Stimulated activated CD4-positive, alpha-beta T cell treated with anti-CD3 and anti-CD28 coated beads, Interleukin-1b, Interleukin-23, amount 100 ng/mL, for 24 hours (primary cell): ENCODE measurements at places on chromosomes 6 and 20.

DNA sequence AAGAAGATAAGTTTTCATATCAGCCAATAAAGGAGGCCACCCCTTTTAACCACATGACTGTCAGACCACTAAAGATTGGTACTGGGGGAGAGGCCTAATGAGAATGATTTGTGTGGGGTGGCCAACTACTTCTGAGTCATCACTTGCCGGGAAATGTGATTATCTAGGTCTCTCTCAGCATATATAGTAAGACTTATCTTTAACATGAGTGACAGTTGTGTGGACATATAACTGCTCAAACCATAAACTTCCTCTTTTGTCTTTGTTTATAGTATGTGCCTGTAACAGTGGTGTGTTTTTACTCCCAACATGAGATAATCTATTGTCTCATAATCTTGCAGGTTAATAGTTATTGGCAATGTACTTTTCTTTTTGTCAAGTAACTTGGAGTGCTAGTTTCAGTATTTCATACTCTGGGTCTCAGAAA, 312.4 kb downstream of the CDKAL1 start:
- DNase-seq, result no peak

DNA sequence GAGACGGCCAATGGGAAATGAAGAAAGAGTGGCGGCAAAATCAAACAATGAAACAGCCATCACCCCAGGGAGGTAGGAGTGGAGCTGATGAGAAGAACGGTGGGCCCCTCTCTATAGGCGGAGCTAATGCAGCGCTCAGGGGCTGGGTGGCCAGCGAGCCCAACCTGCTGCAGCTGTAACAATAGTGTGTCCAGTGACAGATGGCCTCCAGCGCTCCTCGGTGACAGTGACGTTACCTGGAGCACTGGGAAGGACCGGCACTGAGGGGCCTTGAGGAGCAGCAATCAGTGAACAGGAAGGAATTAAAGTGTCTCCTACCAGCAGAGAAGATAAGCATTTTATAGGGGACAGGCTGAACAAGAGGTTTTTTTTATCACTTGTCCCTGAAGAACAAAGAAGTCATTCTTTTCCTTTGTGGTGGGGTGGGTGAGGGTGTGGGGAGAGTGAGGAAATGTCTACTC, 81.6 kb downstream of the FOXA2 start:
- no peak for DNase-seq

DNA sequence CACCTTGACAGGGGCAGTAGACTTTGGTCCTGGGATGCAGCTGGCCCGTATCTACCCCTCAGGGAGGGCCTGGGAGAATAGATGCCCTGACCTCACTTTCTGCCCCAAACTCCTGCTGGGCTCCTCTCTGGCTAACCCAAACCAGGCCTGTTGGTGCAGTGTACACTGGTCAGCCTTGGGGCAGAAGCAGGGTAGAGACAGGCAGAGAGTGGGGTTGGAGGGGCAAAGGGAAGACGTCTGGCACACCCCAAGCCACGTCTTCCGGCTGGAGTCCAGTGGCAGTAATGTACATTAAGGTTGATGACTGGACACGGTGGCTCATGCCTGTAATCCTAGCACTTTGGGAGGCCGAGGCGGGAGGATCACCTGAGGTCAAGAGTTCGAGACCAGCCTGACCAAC, 9.3 kb downstream of the DDR1 start:
- no peak for DNase-seq

- no peak for DNase-seq
Measured at GRCh38 chr6:64439274-64439673, 803.7 kb downstream of the PHF3 start.

DNA sequence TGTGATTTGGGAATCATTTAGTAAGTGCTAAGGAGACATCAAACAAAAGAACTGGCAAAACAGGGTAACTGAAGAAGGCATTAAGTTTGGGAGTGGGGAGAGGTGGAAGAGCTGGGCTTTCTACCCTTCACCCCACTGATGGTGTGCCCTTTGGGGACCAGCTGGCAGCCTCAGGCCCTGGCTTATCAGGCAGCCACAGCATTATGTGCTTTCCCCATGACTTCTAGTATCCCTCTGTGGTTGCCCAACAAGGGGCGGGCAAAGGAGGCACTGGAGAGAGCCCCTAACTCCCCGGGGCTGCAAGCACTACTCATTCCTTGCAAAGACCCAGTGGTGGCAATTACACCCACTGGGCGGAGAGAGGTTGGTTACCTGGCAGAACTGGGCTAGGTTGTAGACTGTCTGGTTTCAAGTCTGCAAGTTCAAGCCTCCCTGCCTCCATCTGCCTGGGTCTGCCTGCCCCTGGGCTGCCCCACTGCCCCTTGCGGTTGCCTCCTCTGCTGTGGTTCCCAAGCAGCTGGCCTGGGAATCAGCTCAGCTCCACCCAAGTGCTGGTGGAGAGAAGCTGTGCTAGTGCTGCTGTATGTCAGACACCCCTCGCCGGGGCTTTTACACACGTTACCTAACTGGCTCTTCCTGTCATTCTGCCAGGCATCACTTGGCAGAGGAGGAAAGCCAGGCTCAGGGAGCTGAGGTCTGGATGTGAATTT, 29.9 kb downstream of the KCNK5 start:
- no peak for DNase-seq

DNA sequence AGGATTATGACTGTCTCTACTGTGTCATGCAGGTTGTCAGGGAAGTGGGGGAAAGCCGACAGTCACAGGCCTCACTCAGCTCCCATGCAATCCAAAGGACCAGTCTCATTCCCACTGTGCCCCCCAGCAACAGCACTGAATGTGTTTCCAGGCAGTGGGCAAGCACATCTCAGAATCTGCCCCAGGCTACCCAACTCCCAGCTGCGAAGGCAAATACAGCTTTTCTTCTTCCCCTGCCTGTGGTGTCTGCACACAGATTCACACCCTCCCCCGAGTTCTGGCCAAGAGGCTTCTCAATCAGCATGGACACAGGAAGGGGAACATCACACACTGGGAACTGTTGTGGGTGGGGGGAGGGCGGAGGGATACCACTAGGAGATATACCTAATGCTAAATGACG, 75.3 kb downstream of the SNAP91 start:
- no peak for DNase-seq

GRCh38 chr6:135195522-135195921, 14.4 kb downstream of the MYB start:
- DNase-seq, result no peak

DNA sequence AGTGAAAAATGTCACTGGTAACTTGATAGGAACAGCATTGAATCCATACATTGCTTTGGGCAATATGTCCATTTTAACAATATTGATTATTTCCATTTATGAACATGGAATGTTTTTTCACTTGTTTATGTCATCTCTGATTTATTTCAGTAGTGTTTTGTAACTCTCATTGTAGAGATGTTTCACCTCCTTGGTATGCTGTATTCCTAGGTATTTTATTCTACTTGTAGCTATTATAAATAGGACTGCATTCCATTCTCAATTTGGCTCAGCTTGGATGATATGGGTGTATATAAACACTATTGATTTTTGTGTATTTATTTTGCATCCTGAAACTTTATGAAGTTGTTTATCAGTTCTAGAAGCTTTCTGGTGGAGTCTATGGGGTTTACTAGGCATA, 730.3 kb downstream of the DOK5 start:
- DNase-seq, result no peak

DNA sequence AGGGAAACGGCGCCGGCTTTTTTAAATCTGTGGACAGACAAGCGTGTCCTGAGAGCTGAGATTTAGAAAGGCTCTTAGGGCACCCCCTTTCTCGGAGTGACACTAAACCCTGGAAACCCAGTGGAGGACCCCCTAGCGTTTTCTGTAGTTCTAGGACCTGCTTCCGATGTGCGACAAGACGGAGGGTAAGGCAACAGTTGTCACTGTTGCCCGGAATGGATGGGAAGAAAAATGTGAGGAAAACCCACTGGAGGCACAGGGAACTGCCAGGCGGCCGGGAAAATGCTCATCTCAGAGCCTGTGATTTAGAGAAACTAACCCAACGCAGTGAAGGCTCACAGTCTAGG, 551 bp upstream of the ATP5F1E start:
- no peak for DNase-seq

- DNase-seq, result no peak
Measured at GRCh38 chr6:15369838-15370237, 124.0 kb downstream of the JARID2 start.

- no peak for DNase-seq
Measured at GRCh38 chr20:17967521-17968365, 851 bp downstream of the SNX5 start.

DNA sequence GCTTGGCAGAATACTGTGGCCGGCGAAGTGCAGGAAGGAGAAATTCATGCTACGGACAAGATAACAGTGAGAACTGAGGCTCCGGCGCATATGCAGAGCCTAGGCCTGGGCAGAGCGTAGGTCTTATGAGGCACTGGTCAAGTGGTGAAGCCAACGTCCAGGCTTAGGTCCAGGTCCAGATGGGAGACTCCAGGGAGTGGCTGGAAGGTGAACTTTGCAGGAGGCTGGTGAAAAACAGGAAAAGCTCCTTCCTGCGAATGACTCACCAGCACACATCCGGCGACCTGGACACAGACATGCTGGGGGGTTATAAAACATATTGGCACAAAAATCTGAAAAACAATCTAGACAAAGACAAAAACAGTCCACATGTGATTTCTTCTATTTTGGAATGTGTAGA, 15.4 kb downstream of the C6orf141 start:
- no peak for DNase-seq

DNA sequence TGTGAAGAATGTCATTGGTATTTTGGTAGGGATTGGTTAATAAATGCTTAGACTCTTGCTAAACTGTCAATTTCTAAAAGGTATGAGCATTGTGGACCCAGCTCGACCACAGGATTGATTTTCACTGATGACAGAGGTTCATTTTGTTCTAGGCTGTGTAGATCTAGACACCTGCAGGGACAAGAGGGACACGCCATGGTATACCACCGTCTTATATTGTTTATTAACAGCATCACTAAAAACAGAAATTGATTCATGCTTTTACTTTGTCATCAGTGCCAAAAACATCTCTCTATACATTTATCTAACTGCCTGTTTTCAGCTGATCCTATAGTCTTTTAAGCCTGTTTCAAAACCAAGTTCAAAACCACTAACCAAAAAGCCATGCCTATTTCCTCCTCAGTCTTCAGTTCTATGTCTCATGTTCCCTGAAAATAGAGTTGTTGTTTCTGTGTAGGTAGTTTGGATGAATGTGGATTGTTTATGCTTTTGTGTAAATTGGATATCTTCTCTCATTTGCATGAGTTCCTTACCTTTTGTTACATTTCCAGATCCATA, 109.8 kb downstream of the JAG1 start:
- no peak for DNase-seq

DNA sequence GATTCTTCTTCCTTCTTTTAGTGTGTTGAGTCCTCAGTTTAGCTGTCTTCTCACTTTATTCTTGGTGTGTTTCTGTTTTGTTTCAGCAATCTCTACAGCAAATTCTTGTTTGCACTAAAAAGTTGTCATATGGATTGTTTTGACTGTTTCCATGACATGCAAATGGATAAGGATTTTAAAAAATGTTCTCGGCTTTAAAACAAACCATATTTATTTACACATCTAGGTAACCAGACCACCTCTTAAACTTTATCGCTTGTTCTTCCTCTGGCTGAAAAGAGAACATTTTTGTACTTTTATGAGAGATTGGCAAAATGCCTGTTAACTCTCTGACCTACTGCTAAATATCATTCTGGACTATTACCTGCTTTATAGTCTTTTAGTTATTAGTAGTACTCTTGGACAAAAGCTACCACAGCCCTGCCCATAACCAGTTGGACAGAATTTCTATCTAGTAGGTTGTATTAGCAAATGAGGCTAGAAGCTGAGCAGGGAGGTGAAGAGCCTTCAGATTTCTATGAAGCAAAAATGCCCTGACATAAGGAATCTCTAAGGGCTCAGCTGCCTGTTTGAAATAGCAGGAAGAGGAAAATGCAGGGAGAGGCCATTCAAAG, 268.3 kb downstream of the CD109 start:
- no peak for DNase-seq

DNA sequence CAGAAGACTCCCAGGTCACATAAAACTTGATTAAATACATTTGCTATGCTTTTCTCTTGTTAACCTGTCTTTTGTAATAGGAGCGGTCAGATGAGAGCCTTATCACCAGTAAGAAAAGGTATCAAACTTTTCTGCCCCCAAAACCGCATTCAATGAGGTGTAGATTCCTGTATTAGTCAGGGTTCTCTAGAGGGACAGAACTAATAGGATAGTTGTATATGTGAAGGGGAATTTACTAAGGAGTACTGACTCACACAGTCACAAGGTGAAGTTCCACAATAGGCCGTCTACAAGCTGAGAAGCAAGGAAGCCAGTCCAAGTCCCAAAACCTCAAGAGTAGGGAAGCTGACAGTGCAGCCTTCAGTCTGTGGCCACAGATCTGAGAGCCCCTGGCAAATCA, 32.7 kb downstream of the PTPRK start:
- DNase-seq, result no peak

- DNase-seq, result no peak
Measured at GRCh38 chr6:10382728-10383330, 32.0 kb downstream of the TFAP2A start.

GRCh38 chr6:71678091-71678490, 208.3 kb upstream of the RIMS1 start:
- no peak for DNase-seq

DNA sequence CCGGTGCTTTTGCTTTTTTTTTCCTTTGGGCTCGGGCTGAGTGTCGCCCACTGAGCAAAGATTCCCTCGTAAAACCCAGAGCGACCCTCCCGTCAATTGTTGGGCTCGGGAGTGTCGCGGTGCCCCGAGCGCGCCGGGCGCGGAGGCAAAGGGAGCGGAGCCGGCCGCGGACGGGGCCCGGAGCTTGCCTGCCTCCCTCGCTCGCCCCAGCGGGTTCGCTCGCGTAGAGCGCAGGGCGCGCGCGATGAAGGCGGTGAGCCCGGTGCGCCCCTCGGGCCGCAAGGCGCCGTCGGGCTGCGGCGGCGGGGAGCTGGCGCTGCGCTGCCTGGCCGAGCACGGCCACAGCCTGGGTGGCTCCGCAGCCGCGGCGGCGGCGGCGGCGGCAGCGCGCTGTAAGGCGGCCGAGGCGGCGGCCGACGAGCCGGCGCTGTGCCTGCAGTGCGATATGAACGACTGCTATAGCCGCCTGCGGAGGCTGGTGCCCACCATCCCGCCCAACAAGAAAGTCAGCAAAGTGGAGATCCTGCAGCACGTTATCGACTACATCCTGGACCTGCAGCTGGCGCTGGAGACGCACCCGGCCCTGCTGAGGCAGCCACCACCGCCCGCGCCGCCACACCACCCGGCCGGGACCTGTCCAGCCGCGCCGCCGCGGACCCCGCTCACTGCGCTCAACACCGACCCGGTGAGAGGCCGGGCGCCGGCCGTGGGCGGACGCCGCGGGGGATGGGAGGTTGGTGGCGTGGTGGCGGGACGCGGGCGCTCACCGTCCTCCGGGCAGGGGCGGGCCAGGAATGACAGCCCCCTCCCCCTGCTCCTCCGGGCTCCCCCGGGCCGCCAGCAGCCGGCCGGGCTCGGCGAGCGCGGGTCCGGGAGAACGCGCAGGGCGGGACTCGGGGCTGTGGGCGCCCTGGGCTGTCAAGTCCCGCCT, 606 bp downstream of the ID4 start:
- DNase-seq, result no peak

GRCh38 chr6:69953491-69953890, 87.1 kb downstream of the COL19A1 start:
- no peak for DNase-seq

GRCh38 chr20:49447946-49448809, 34.3 kb downstream of the KCNB1 start:
- DNase-seq, result no peak
